ENCODE measurements at places on chromosomes 7 and 10.

GRCh38 chr10:30980951-30981616, 50.6 kb downstream of the ZNF438 start:
- no peak for DNase-seq

GRCh38 chr10:100864978-100865377, 47.8 kb upstream of the SLF2 start:
- DNase-seq, result no peak

GRCh38 chr10:116055252-116055916, 217.6 kb downstream of the GFRA1 start:
- no peak for DNase-seq

- DNase-seq, result no peak
These were observed 13.1 kb upstream of the TLX1 start for GRCh38 chr10:101118031-101118430.
